ENCODE measurements at places on chromosomes 13 and 19. TPM values are rescaled to one million over a fixed set of nuclear protein-coding genes. Genes with fewer than 3 reads are reported as not detected.

DNA sequence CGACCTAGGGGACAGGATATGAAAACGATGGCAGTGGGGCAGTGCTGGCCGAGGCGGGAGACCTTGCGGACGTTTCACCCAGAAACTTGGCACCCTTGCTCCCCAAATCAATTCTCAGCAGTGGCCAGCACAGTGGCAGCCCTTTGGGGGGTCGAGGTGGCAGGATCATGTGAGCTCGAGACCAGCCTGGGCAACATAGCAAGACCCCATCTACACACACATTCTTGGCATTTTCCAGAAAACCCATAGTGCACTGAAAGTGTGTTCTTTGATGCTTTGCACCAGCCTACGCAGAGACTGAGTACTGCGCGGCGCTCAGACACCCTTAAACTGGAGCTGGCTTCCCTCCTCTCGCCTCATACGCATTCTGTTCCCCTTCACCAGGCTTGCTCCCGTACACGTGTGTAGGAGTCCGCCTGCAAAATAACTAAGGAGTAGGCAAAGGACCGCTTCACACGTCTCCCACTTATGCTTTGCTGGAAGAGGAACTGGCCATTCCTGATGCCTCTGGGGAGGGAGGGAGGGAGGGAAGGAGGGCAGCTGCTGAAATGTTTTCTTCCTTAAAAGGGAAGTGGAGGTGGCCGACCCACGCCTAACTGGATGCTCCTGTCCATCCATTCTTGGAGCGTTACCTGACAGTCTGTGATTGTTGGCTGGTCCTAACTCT lies 23.5 kb upstream of the MIER2 start:
- DNase-seq: no peak

GRCh38 chr19:43719378-43719868 lies 3.5 kb downstream of the IRGC start:
- no peak for DNase-seq

- no peak for DNase-seq
Observed at GRCh38 chr13:98939660-98940191, 38.1 kb downstream of the DOCK9 start.

GRCh38 chr19:50003810-50004419 lies 21.3 kb downstream of the VRK3 start:
- peak; percentile 81 for DNase-seq

DNA sequence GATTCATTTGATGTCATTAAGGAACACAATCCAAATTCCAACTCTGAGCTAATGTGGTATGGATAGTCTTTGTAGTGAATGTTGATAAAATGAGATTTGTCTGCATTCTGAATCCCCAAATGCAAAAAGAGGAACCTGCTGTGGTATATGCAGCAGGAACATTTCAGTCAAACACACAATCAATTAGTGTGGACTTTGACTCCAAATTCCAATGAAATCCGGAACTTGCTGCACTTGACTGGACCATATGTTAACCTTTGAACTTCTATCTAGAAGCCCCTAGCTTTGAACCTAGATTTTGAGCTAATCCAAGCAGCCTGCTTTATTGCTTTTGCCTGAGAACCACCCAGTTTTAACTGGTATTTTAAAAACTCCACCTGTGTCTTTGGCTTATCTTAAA lies 341.3 kb downstream of the SPRY2 start:
- no peak for DNase-seq

GRCh38 chr19:15195371-15196334 lies 5.1 kb downstream of the NOTCH3 start:
- peak; percentile 82 for DNase-seq

- DNase-seq: no peak
Observed at GRCh38 chr13:23320926-23321534, 112.5 kb downstream of the SACS start.

DNA sequence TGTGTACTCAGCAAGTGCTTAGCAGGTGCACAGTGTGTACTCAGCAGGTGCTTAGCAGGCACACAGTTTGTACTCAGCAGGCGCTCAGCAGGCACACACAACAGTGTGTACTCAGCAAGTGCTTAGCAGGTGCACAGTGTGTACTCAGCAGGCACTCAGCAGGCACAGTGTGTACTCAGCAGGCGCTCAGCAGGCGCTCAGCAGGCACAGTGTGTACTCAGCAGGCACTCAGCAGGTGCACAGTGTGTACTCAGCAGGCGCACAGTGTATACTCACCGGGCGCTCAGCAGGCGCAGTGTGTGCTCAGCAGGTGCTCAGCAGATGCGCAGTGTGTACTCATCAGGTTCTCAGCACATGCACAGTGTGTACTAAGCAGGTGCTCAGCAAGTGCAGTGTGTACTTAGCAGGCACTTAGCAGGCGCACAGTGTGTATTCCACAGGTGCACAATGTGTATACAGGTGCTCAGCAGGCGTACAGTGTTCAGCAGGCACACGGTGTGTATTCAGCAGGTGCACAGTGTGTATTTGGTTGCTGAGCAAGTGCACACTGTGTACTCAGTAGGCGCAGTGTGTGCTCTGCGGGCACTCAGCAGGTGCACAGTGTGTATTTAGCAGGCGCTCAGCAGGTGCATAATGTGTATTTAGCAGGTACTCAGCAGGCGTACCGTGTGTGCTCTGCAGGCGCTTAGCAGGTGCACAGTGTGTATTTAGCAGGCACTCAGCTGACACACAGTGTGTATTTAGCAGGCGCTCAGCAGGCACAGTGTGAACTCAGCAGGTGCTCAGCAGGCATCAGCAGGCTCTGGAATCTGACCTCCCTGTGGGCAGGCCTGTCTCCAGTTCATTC lies 15.1 kb downstream of the CRTC1 start:
- no peak for DNase-seq

- DNase-seq: no peak
Observed at GRCh38 chr13:78084401-78084800, 165.8 kb upstream of the EDNRB start.

DNA sequence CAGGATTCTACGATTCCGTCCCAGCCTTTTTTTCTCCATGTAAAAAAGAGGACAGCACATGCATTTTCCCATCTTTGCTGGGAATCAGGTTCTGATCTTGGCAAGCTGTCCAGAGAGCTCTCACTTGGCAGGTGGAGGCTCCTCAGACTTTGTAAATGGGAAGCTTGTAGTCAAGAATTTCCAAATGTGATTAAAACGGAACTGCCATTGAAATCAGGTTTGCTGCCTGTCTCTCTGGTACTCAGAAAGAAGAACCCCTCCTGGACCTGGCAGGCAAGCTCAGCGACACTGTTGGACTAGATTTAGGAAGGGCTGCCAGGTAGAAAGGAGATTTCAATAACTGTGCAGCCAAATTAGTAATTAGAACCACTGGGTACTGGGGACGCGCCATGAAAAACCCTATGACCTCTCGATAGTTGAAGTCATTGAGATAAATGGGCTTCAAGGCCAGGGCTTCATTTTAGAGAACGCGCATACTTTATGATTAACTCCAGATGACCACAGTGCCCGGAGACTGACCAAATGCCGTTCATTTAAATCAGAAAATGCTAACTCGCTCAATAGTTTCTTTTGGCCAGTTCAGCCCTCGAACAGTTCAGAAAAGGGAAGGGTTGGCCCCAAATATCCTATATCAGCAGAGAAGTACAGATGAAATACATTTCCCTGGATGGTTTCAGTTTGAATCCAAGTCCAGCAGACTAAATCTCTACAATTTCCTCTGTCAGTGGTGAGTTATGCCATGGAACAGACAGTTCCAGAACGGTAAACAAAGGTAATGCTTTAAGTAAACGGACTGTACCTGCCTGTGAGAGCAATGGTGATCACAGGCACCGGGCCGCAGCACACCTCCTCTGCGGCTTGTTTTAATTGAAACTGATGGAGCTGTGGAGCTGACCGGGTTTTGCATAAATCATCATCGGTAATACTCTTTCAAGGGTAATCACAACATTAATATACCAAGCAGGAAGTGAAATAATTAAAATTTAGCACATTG lies 517.4 kb downstream of the RFC3 start:
- DNase-seq: no peak

DNA sequence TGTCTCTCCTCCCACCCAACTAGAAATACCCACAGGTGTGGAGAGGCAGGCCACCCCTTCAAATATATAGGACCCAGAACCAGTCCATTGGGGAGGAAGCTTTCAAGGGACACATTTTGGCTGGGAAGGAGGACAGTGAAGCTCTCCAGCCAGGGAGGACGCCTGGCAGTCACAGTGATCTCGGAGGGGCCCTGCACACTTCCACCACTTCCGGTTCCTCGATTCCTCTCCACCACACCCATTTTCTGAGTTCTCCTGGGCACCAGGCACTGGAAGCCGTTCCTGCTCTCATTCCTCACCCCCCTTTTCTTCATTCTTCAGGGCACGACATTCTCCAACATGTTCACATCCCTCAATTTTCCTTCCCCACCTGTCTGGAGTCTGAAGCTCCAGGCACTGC lies 30.4 kb upstream of the CEACAM21 start:
- no peak for DNase-seq

GRCh38 chr13:98515818-98516465 lies 61.0 kb downstream of the STK24 start:
- no peak for DNase-seq

DNA sequence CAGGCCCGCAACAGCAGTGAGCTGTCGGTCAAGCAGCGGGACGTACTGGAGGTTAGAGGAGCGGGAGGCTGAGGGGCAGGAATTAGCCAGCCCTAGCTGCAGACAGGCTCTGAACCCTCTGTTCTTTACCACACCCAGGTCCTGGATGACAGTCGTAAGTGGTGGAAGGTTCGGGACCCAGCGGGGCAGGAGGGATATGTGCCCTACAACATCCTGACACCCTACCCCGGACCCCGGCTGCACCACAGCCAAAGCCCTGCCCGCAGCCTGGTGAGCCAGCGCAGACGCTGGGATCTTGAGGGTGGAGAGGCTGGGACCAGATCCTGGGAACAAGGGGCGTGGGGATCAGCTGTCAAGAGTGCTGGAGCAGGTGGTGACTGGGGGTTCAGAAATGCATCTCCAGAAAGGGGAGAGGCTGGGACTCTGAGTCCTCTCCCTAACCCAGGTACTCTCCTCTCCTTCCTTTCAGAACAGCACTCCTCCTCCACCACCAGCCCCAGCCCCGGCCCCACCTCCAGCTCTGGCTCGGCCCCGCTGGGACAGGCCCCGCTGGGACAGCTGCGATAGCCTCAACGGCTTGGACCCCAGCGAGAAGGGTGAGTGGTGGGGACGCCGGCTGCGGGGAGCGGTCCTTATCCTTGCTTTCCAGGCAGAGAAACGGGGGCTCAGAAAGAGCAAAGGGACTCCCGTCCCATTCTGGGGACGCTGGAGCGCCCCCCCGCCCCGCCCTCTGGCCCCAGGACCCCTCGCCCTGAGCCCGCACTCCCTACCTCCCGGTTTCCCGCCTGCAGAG lies 10.4 kb downstream of the EPS8L1 start:
- DNase-seq: no peak

- no peak for DNase-seq
Observed at GRCh38 chr13:42380420-42381164, 108.6 kb downstream of the AKAP11 start.

- no peak for DNase-seq
Observed at GRCh38 chr13:93956426-93956825, 523.1 kb downstream of the DCT start.

DNA sequence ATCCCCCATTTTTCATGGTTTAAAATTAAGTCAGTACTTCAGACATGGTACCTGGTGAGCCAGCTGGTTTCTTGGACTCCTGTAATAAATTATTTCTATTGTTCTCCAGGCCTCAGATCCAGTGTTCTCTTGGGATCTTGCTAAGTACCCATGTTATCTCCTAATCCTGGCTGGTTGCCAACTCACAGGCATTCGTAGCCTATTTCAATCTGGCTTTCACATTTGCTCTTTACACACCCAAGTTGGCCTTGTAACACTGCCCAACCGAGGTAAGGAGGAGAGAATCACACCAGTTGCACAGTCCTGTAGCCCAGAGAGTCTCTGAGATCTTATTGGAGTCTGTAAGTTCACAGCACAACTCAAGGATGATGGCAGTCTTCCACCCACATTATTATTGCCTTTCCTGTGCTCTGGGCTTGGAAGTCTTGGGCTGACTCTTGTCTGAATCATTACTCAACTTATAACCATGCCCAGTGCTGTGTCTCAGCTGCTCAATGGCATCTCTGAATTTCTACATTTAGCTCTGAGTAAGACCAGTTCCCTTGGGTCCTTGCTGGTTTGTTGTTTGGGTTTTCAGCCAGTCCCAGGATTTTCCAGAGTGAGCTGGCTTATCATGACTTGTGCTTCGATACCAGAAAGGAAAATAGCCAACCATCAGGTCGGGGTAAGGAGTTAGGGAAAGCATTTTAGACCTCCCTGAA lies 76.6 kb upstream of the KLF12 start:
- DNase-seq: peak; percentile 38

DNA sequence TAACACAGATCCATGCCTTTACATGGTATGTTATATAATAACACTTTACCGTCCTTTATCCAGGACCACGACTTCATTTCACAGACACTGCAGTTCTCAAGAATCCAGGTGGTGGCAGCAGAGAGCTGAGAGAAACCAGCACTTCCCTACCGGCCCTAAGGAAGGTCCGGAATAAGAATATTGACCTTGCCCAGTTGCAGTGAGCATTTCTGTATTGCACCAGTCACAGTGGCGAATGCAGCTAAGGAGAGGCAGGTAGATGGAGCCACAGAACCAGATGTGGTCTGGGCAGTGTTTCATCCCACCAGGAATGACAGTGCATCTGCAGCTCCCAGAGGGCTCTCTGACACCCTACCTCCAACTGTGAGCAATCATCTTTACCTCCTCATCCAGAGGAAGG lies 44.6 kb downstream of the ZNF787 start:
- no peak for DNase-seq

DNA sequence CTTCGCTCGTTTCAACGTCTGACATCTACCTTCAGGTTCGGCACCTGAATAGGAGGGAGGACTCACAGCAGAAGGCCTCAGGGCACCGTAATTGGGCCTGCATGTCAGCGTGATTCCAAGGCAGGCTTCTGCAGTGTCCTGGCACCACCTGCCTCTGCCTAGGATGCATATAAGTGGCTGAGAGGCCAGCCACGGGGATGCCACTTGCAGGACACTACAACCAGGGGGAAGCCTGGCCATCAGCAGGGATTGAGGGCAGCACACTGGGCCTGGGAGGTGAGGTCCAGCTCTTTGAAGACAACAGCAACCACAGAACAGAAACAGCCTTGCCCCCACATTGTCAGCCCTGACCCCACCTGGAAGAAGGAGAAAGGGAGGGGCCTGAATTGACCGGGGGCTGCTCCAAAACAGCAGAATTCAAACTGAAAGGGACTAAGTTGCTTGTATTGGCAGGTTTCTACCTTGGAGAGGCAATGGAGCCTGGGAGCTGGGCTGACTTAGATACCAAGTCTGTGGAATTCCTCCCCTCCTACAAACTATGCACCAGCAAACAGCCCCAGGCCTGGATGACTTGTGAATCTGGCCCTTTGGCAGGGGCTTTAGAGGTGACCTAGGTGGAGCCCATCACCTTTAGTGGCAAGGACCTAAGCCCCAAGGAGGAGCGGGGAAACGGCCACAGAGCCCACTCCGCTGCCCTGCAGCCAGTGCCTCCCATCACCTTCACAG lies 34.1 kb upstream of the POMP start:
- DNase-seq: no peak

Gene PRTN3
- not detected for total RNA-seq

Gene CDK8
- total RNA-seq: 4.3 TPM

Gene KIR2DL3
- total RNA-seq: not detected

Gene SLC10A2
- total RNA-seq: not detected

Gene ZNF835
- not detected for total RNA-seq

Gene SIGLEC10
- total RNA-seq: not detected

Gene SSBP4
- 18.9 TPM for total RNA-seq

Gene FXYD5
- total RNA-seq: 32.9 TPM

Gene OR7C1
- not detected for total RNA-seq

Gene CRX
- not detected for total RNA-seq

Gene KLF1
- total RNA-seq: not detected

Gene EDDM13
- total RNA-seq: not detected

Gene SERPINE3
- total RNA-seq: not detected

All from SJSA1 (cell line).